CD4-positive, alpha-beta T cell treated with Interleukin-12 subunit alpha and Interleukin-12 subunit beta, for 1 hour (primary cell): ENCODE measurements at places on chromosomes 2 and 18.
A peak's percentile ranks its signal among the peaks of the same experiment; 100 is the strongest.

GRCh38 chr2:98936353-98937351 is 627 bp upstream of the CRACDL start:
- no peak for DNase-seq

- no peak for DNase-seq
Observed at GRCh38 chr2:136718273-136718672, 47.1 kb upstream of the THSD7B start.

DNA sequence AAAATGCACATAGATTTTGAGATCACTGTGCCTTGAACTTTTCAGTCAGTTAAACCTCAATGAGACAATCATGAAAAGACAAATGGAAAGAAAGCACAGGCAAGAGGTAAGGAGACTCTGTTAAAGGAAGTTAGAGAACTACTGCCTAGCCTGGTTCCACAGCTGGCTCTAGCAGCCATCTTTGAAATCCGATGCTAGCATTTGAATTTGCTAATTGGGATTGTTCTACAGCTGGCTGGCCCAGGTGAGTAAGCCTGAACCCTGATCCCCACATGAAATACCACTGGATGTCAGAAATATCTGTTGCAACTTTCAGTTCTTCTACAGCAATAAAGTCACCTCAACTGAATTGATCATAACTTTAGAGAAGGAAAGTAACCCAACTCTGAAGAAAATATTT is 315.2 kb upstream of the CHAC2 start:
- DNase-seq, result no peak

GRCh38 chr2:74071426-74071825 is 76.3 kb downstream of the BOLA3 start:
- no peak for DNase-seq

DNA sequence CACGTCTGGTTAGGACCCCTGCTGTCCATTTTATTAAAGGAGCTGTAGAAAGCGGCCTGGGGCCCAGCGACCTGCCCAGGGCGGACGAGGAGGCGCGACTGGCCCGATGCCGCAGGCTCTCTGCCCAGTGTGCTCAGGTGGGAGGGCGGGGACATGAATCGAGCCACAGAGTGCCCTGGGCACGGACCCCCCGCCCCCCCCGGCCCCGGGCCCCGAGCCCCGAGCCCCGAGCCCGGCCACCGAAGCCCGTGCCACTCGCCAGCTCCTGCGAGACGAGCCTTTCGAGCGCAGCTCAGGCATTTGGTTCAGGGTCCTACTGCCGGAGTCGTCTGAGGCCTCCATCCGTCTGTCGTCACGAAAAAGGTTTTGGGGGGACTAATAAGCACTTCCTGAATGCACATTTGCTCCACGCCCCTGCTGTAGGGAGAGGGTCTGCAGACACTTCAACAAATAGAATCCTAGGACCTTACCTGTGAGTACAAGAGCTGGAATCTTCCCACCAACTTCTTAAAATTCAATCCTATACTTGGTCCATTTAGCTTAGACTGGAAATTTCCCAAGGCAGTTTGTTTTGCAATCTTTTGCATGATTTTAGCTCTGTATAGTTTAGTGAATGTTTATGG is 602 bp upstream of the ADAM17 start:
- DNase-seq, result peak; percentile 41
